Dorsolateral prefrontal cortex (tissue), 122 donors: ENCODE measurements at places on chromosomes 1 and 21.
A peak's percentile ranks its signal among the peaks of the same experiment; 100 is the strongest.

DNA sequence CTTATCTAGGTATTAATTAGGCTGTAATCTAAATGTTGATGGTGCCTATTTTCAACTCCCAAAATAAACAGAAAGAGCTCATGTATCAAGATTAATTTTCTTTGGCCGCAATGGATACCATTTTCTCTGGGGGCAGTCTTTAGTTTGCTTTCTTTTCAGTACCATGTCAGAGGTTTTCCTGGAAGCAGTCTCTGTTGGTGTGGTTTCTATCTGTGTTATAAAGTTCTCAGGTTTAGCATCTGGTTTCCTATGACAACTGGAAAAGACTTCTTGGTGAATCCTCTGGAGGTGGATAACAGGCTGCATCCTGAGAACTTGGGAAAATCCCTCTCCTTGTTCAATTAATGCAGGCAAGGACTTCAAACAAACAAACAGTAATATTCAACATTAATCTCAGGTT is 38.7 kb upstream of the BATF3 start:
- no peak for DNase-seq

DNA sequence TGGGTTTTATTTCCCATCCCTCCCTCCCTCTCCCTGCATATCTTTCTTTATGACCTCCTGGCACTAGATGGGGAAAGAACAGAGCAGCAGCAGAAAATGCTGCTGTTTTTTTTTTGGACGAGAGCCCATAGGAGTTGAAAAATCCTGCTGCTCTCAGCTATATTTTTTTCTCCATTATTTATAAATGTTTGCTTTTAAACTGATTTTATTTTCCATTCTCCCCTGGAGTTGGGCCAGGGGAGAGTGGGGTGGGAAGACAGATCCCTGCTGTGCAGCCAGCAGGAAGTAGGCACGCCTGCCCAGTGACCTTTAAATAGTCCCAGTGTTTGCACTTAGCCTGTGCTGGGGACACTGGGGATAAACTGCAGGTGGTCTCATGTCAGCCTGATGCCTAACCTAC is 17.4 kb downstream of the SFT2D2 start:
- DNase-seq, result no peak

- DNase-seq, result no peak
Observed at GRCh38 chr1:93344886-93345632, 648 bp upstream of the DR1 start.

DNA sequence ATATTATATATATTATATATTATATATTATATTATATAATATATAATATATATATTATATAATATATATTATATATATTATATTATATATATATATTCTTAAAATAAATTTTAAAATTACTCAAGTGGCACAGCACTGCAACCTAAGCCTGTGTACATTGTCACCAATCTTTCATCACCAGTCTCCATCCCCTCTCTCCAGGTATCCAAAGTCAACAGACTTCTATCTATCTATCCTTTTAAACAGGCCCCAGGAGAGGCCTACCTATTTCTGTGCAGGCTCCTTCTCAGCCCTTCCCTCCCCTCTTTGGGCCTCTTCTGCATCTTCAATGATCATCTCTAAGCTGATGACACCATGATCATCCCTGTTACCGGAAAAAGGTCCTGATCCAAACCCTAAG is 111.7 kb downstream of the RHOU start:
- DNase-seq, result no peak

DNA sequence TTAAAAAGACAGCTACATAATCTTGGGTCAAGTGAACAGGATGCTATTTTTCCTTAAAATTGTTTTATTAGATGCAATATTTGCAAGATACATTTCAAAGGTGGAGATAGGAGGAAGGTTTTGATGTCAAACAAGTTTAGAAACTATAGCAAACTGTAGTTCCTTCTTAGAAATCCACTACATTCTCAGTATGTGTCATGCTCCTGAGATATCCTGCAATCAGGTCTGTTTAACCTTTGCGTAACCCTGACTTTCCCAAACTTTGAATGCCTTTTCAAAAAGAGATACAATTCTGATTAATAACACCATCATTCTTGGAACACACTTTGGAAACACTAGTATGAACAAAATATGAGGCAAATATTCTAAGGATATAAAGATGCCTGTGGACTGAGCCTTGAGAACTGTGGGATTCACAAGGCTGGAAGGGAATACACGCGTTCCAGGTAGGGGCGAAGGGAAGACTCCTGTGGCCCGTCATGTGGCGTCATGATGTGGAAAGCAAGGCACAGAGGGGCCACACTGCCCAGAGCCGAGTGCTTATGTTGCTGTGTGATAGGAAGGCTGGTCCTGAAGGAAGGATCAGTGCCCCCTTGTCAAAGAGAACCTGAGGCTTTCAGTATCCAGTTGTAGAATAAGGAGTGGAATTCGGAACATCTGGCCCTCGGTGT is 19.6 kb upstream of the TARBP1 start:
- DNase-seq, result no peak

GRCh38 chr1:182595641-182596240 is 6.7 kb upstream of the RNASEL start:
- DNase-seq, result peak; percentile 82

GRCh38 chr1:234573711-234574299 is 36.2 kb downstream of the IRF2BP2 start:
- no peak for DNase-seq

- no peak for DNase-seq
Observed at GRCh38 chr1:242784807-242785206, 260.3 kb upstream of the PLD5 start.

GRCh38 chr1:234882898-234883297 is 245.7 kb downstream of the TOMM20 start:
- no peak for DNase-seq

DNA sequence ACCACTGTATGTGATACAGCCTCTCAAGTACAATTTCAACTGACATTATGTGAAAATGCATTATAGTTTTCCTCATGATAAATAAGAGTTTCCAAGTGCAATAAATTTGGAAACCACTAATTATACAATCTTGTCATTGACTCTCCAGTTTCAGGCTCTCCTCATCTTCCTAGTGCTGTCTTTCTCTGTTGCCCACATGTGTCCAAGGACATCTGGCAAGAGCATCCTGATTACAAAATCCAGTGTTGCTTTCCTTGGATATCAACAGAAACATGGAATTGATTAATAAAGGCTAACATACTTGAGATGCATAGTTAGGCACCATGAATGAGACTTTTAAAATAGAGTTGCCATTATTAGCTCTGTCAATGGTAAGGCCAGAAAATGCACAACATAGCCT is 15.6 kb upstream of the MAP10 start:
- DNase-seq, result no peak

DNA sequence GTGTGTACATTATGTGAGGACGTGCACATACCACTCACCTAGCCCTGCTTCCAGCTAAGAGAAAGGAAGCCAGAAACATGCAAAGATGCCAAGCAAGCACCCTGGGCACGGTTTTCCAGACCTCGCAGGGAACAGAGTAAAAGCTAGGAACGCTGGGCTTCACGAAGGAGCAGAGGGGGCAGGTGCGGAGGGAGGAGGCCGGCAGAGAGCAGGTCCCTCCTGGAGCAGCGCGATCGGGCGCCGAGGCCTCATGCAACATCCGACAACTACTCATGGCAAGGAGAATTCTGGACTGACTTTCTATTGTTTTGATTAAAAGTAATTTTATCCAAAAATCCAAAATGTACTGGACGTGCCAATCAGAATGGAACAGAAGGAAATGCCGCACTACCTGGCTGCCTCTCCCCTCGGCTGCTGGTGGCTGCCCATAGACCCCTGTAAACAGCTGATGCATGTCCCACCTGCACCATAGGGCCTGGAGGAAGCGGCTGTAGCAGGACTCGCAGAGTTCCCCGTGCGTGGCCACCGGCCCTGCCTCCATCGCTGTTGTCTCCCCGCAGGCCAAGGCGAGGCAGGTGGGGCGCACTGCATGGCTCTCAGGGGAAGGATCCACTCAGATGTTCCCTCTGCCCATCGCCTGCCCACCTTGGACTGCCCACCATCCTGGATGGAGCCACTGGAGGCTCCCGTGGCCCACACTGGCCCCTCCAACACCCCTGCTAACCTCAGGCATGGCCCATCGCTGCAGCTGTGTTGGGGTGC is 93.5 kb downstream of the WDR4 start:
- DNase-seq, result no peak

DNA sequence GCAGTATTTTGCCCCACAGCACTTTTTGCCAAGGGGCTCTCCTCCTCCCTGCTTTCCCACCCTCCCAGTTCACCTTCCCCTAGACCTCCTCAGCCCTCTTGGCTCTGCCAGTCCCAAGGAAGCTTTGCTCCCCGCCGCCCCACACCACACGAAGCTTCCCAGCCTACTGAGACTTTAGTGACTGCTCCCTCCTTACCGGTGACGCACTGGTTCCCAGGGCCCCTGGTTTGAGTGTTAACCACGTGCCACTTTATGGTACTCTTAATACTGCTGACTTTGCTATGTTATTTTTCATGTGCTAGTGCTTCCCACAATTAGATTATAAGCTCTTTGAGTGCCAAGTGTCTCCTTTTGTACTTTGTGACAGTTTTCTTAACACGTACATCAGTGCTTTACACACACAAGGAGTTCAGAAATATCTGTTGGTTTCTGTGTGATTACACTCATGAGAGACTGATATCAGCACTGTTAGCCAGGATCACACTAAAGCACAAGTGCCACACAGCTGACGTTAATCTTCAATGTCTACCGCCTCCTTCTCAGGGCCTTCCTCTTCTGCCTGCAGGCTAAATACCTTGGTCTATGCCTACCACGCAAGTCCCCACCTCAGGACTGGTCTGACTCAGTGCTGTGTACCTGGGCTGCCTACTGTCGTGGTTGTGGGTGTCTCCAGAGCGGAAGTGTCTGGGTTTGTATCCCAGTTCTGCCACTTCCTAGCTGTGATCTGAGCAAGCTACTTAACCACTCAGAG is 61.0 kb downstream of the DNTTIP2 start:
- DNase-seq, result no peak

GRCh38 chr1:234495231-234495990 is 16.4 kb upstream of the TARBP1 start:
- DNase-seq, result no peak

DNA sequence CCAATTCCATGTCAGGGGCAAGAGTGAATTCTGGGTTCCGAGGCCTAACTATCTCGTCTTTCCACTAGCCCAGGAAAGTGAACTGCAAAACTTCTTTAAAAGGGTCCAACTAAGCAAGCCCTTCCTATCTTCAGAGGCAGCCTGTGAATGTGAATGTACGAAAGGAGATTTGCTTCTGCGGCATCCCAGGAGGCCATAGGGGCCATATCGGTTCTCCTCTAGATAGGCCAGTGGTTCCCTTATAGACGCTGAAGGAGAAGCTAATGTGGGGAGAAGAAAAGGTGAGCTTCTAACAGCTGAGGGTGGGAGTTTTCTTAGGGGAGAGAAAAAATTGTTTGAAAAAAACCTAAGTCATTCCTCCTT is 128.0 kb upstream of the C1orf174 start:
- no peak for DNase-seq

DNA sequence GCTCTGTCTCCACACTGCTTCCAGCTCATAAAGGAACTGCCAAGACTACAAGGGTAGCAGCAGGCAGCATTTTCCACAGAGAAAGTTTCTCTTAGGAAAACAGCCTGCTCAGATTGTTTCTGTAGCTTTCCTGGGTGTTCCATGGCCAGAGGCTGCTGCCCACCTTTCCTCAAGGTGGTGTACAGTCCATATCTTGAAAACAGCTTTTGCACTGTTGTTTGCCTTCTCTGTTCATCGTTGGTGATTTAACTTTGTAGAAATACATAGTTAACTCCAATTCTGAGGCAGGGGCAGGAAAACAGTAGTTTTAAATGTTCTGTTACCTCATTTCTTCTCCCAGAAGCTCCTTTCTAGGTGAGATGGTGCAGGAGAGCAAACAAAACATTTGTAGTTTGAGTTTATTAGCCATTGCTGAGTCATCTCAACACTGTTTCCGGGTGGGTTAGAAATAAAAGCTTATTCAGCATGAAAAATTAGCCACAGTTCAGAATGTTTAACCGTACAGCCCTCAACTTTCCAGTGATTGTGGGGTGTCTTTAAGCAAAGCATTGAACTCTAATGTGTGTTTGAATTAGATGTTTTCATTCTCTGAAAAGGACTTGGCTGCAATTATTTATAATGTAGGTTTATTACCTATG is 41.7 kb downstream of the DIP2A start:
- DNase-seq, result no peak

DNA sequence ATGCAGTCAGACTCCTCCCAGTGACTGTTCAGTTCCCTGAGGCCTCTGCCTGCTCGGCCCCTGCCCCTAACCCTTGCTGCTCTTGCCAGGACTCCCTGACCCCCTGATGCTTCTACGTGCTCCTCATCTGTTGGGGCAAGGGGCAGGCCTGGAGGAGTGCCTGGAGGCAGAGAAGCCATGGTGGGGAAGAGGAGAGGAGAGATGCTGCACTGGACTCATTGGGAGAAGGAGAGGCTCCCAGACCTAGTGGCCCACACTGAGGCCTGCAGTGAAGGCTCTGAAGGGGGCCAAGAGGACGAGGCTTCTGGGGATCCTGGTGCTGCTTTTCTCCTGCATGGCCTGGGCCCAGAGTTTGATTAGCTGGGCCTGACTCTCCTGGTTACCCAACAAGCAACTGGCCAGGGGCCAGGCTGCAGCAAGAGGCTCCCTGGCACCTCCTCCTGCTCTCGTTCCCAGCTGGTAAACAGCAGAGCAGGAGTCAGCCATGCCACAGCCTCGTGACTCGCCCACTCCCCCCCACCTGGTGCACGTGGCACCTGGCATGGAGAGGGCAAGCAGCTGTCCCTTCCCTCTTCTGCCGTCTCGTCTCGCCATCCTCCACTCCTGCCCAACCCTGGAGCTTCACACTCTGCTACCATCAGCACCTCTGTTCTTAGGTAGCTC is 847 bp upstream of the RORC start:
- DNase-seq, result peak; percentile 51

DNA sequence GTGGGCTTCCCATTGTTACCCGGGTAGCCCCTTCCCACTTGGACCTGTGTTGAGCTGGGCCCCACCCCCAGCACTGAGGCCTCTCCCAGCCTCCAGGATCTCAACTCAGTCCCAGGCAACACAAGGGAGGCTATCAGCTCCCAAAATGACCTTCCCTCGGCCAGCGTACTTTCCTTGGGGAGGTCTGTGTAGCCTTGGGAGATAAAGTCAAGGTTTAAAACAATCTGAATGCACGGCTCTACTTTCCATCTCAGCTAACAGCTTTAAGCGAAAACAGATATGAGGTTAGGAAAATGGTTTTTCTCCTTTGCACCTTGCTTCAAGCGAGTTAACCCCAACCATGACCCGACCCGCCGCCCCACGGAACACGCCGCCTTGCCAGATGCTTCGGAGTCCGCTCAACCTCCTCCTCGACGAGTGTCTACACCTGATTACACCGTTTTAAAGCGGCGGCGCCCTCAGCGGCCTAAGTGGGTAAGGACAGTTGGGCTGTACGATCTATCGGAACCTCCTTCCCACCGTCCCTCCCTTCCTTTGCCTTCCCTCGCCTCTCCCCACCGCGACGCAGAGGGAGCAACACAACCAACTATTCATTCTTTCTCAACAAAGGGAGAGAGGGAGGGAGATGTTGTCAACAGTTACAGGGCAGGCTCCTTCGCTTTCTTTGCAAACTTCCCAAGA is 1.1 kb downstream of the BCAR3 start:
- DNase-seq, result peak; percentile 59

GRCh38 chr1:192399161-192399560 is 82.4 kb downstream of the RGS21 start:
- no peak for DNase-seq

- peak; percentile 97 for DNase-seq
Observed at GRCh38 chr1:2189459-2190425, 4.8 kb downstream of the FAAP20 start.
